Aorta (tissue), 5 donors: ENCODE measurements at places on chromosomes 7 and 10. TPM values are rescaled to one million over a fixed set of nuclear protein-coding genes. Genes with fewer than 3 reads are reported as not detected.
A peak's percentile ranks its signal among the peaks of the same experiment; 100 is the strongest.

DNA sequence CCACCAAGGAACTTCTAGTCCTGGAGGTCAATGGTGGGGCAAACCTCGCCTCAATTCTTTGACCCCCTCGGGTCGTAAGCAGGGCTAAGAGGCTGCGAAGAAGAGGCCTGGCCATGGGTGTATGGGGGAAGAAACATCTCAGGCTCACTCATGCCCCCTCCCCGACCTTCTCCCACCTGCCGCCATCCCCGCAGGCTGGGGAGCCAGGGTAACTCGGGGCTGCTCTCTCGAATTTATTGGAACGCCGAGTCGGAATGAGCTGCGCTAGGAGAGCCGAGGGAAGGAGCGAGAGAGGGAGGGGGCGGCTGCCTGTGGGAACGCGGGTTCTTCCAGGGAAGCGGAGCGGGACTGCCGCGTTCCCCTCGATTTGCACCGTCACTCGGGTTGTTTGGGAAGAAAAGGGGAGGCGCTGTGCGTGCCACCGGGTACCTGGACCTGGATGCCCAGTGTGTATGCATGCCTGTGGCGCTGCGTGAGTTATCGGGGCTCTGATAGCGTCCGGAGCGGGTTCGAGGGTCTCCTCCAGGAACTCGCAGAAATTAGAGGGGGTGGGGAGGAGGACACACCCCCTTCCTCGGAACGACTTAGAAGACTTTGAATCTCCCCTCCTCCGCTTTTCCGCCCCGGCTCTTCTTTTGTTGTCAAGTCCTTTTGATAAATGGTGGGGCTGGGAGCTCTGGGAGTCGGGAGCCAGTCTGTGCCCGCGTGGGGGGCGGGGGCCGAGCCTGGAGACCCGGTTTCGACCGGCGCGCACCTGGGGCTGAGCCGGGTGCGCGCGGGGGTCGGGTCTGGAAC lies 1.8 kb upstream of the ZNF503 start:
- H3K27me3 ChIP-seq, result no peaks in the 10 kb centered on the region

GRCh38 chr10:32049113-32049512 lies 7.1 kb downstream of the KIF5B start:
- H3K27ac ChIP-seq, result no peak overlapping the region
- H3K4me1 ChIP-seq, result peaks cover 5% of the 10 kb centered on the region

GRCh38 chr10:114665406-114665805 lies 7.3 kb upstream of the ABLIM1 start:
- no peak overlapping the region for H3K27ac ChIP-seq
- H3K4me1 ChIP-seq, result no peaks in the 10 kb centered on the region
- no peaks in the 10 kb centered on the region for H3K36me3 ChIP-seq
- DNase-seq, result no peak
- no peak overlapping the region for H3K4me3 ChIP-seq
- H3K27me3 ChIP-seq, result no peaks in the 10 kb centered on the region

DNA sequence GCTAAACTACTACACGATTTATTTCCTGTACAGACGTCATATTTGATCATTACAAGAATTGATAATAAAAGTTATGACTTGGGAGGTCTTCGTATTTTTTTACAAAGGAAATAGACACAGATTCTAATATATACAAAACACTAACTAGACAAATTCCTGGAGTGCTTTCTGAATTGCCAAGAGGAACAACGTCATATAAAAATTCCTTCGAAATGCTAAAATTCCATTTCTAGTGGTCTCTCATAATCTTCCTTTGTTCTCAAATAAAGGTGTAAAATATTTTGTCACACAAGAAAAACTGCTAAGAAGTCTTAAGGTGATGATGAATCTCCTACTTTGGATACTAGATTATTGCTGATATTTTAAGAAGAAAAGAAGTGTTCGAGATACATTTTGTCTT lies 85.4 kb downstream of the CDK6 start:
- no peak overlapping the region for H3K27ac ChIP-seq
- no peak overlapping the region for H3K4me3 ChIP-seq
- H3K36me3 ChIP-seq, result no peaks in the 10 kb centered on the region
- DNase-seq, result no peak
- no peaks in the 10 kb centered on the region for H3K27me3 ChIP-seq

DNA sequence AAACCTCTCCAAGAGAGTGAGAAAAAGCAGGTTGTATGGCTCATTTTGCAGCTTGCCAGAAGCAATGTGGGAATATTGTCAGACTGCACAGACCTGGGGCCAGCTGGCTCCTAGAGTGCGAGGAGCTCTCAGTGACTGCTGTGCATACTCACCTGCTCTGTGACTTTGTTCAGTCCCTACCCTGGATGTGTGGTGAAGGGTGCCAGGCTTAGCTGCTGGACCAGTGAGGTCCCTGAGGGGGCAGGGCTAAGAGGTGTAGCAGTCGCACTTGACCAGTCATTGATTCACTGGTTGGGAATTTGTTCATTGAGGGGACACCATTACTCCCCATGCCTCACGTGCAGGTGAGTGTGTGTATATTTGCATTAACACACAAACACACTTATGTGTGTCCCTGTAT lies 60.1 kb downstream of the IKZF1 start:
- no peak for DNase-seq
- no peaks in the 10 kb centered on the region for H3K4me1 ChIP-seq
- H3K27ac ChIP-seq, result no peak overlapping the region
- H3K27me3 ChIP-seq, result no peaks in the 10 kb centered on the region
- H3K4me3 ChIP-seq, result no peak overlapping the region

DNA sequence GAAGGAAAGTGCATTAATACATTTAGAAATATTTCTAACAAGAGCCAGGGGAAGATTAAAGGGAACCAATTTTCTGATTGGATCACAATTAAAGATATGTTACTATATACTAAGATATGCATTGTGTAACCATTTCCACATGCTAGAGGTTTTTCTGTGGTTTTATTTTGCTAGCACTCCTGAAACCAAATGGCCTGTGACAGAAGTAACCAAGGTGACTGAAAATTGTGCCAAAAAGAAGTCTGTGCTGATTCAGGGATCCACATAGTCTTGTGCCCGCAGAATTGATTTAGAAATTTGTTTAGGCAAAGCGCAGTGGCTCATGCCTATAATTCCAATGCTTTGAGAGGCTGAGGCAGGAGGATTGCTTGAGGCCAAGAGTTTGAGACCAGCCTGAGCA lies 1.8 kb downstream of the CC2D2B start:
- no peak overlapping the region for H3K4me3 ChIP-seq
- no peak for DNase-seq
- H3K4me1 ChIP-seq, result no peaks in the 10 kb centered on the region
- H3K36me3 ChIP-seq, result no peaks in the 10 kb centered on the region
- H3K27ac ChIP-seq, result no peak overlapping the region

DNA sequence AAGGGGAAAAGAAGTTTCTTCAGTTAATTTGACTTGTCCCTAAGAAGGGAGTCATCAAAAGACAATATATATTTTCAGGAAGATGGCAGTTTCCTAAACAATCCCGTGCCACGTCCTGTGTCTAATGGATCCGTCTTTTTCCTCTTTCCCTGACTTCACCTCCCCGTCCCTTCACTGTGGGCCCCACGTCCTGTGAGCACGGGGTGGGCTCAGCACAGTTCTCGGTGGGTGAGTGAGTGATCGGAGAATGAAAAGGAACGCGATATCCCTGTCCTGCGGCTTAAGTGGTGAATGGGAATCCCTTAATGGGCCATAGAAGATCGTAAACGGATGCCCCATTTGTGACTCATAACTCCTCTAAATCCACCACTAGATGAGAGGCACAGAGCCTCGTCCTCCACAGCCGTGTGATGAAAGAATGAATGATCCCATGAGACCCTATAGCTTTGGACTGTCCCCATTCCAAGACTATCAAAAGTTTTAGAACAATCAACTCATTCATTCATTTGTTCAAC lies 63.5 kb upstream of the PITRM1 start:
- H3K27me3 ChIP-seq, result no peaks in the 10 kb centered on the region
- H3K36me3 ChIP-seq, result no peaks in the 10 kb centered on the region
- H3K27ac ChIP-seq, result no peak overlapping the region
- H3K4me3 ChIP-seq, result no peak overlapping the region

GRCh38 chr10:86160890-86161585 lies 205.6 kb downstream of the GRID1 start:
- H3K27ac ChIP-seq, result no peak overlapping the region
- no peak overlapping the region for H3K4me3 ChIP-seq
- no peaks in the 10 kb centered on the region for H3K4me1 ChIP-seq
- H3K27me3 ChIP-seq, result no peaks in the 10 kb centered on the region
- H3K36me3 ChIP-seq, result no peaks in the 10 kb centered on the region

GRCh38 chr7:103915680-103916357 lies 73.6 kb downstream of the RELN start:
- no peak overlapping the region for H3K4me3 ChIP-seq
- H3K4me1 ChIP-seq, result no peaks in the 10 kb centered on the region
- no peak for DNase-seq
- no peaks in the 10 kb centered on the region for H3K36me3 ChIP-seq
- H3K27me3 ChIP-seq, result no peaks in the 10 kb centered on the region

DNA sequence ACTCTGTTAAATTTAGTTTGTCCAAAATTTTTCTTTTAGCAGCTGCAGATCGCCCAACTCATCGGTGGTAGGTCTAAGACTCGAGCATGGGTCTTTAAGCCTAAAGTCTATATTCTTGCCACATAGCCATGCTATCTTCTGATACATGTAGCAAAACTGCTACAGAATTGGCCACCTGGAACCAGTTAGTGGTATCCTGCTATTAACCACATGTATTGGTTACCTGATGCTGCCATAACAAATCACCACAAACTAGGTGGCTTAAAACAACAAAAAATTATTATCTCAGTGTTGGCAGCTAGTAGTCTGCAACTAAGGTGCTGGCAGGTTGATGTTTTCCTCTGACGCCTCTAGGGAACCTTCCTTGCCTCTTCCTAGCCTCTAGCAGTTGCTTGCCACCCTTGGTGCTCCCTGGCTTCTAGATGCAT lies 96.7 kb upstream of the PIK3CG start:
- H3K4me3 ChIP-seq, result no peak overlapping the region
- H3K4me1 ChIP-seq, result no peaks in the 10 kb centered on the region
- no peak overlapping the region for H3K27ac ChIP-seq
- no peaks in the 10 kb centered on the region for H3K36me3 ChIP-seq
- no peak for DNase-seq
- H3K27me3 ChIP-seq, result no peaks in the 10 kb centered on the region

GRCh38 chr7:135853499-135853898 lies 104.9 kb upstream of the FAM180A start:
- H3K27me3 ChIP-seq, result no peaks in the 10 kb centered on the region
- H3K4me3 ChIP-seq, result no peak overlapping the region
- H3K27ac ChIP-seq, result no peak overlapping the region
- DNase-seq, result no peak
- no peaks in the 10 kb centered on the region for H3K36me3 ChIP-seq

DNA sequence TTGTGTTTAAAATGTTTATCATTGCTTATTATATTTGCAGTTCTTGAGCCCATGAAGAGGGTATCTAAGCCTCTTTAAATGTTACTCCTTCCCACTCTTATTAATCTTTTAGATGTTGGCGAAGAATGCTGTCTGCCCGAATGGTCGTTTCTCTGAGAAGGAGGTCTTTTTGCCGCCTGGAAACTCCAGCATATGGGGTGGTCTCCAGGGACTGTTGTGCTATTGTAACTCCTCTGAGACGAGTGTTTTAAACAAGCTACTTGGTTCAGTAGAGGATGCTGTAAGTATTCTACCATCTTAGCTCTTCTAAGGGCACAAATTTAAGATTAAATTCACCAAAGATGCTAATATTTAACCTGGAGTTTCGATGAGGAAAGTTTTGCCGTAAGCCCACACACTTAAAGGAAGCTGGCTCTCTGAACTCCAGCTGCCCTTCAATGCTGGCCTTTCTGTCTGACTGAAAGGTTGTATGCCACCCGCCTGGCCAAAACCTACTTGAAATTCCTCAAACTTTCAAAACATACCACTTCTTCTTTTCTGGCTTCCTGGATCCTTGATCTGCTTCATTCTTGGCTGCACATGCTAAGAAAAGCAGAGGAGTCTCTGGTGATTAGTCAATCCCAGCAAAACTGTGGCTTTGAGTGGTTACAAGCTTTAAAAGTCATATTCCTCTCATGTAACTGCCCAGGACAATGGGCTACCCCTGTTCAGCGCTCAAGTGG lies 74.7 kb downstream of the ABCA13 start:
- no peak overlapping the region for H3K4me3 ChIP-seq
- no peaks in the 10 kb centered on the region for H3K27me3 ChIP-seq
- DNase-seq, result no peak
- no peaks in the 10 kb centered on the region for H3K36me3 ChIP-seq

GRCh38 chr7:106756884-106757283 lies 95.9 kb upstream of the CCDC71L start:
- H3K27me3 ChIP-seq, result no peaks in the 10 kb centered on the region
- DNase-seq, result no peak
- H3K36me3 ChIP-seq, result no peaks in the 10 kb centered on the region
- no peaks in the 10 kb centered on the region for H3K4me1 ChIP-seq
- H3K27ac ChIP-seq, result no peak overlapping the region

GRCh38 chr7:155507576-155507975 lies 38.8 kb downstream of the CNPY1 start:
- no peak for DNase-seq
- peaks cover 1% of the 10 kb centered on the region for H3K27me3 ChIP-seq
- H3K27ac ChIP-seq, result no peak overlapping the region
- no peaks in the 10 kb centered on the region for H3K36me3 ChIP-seq

DNA sequence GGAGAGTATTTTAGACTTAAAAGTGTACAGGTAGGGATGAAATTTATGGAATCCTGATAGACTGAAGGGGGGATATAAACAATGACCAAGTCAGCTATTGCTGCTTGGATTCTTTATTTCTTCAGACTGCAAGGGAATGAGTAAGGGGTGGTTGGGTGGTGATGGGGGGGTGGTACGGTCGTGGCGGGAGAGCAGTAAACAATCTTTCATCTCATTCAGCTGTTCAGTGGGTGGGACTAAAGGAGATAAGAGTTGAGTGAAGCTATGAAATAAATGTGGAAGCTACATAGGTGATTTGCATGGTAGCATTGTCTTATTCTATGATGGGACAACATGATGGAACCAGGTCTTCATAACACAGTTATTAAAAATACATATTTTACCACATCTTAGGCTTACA lies 1.8 kb downstream of the SEPTIN7 start:
- H3K27me3 ChIP-seq, result no peaks in the 10 kb centered on the region
- H3K4me3 ChIP-seq, result peak overlapping the region; percentile 40
- no peak for DNase-seq
- peaks cover 4% of the 10 kb centered on the region for H3K4me1 ChIP-seq
- peak overlapping the region; percentile 20 for H3K27ac ChIP-seq
- H3K36me3 ChIP-seq, result no peaks in the 10 kb centered on the region

DNA sequence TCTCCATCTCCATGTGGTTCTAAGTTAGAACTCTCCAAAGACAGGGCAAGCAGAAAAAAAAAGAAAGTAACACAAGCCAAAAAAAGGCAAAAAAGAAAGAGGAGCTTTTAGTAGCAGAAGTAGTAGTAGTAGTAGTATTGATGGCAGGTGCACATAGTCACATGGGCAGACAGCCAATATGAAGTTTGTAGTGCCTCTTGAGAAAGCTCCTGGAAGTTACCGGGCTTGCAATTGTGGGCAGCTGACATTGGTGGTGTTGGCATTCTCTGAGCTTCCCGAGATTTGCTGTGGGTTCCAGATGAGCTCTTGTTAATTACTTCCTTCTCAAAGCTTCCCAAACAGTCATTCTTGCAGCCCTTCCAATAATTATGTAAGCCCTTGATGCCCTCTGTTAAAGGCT lies 1128.5 kb downstream of the TYW1 start:
- no peak overlapping the region for H3K4me3 ChIP-seq
- no peak overlapping the region for H3K27ac ChIP-seq
- H3K36me3 ChIP-seq, result no peaks in the 10 kb centered on the region

GPER1 gene
- total RNA-seq, result 11.2 TPM

SPDYE2 gene
- total RNA-seq, result not detected

ANXA8 gene
- 0.27 TPM for total RNA-seq

TMEM270 gene
- not detected for total RNA-seq

WNT2 gene
- total RNA-seq, result 4.7 TPM

WDFY4 gene
- total RNA-seq, result 15.0 TPM

MOSPD3 gene
- total RNA-seq, result 19.1 TPM

LRMDA gene
- total RNA-seq, result 17.9 TPM
